ENCODE measurements at places on chromosomes 1 and 21. TPM values are rescaled to one million over a fixed set of nuclear protein-coding genes. Genes with fewer than 3 reads are reported as not detected.
A peak's percentile ranks its signal among the peaks of the same experiment; 100 is the strongest.

DNA sequence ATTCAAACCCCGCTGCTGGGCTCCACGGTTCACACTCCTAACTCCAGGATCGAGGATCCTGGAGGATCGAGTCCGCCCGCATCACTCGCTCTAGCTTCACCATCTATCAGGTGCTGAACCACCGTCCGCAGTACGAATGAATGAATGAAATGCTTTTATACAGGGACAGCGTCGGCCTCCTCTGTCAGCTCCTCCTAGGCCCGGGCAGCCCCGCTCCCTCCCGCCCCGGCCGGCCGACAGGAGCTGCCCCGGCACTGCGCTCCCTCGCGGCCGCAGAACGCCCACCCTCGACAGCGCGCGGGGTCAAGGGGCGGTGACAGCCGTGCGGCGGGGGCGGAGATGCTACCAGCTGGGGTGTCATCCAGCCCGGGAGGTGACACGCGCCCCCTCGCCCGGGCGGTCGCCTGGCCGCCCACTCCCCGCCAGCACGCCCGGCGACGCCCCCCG is 520 bp downstream of the ZBTB17 start:
- H3K4me1 ChIP-seq = peaks cover 41% of the 10 kb centered on the region
- peak; percentile 89 for DNase-seq
- peak overlapping the region; percentile 89 for H3K27ac ChIP-seq
- H3K4me3 ChIP-seq = peak overlapping the region; percentile 85
- H3K36me3 ChIP-seq = peaks cover 32% of the 10 kb centered on the region

- H3K4me1 ChIP-seq = no peaks in the 10 kb centered on the region
- H3K27ac ChIP-seq = no peak overlapping the region
- DNase-seq = no peak
- no peaks in the 10 kb centered on the region for H3K27me3 ChIP-seq
- H3K36me3 ChIP-seq = peaks cover 50% of the 10 kb centered on the region
Measured at GRCh38 chr1:233170741-233171140, 124.8 kb downstream of the PCNX2 start.

DNA sequence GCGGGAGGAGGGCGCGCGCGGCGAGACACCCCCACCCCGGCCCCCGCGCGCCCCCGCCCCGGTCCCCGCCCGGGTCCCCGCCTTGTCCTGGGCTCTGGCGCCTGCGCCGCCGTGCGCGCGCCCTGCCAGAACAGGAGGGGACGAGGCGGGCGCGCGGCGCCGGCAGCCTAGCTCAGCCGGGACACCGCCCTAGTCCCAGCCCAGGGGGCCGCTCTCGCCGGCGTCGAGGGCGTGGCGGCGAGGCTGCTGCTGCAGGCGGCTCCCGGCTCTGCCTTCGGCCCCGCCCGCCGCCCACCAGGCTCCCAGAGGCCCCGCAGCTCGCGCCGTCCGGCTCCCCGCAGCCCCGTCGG is at the start of gene RCAN3:
RCAN3 (plus strand) TSS at position 128 of the 350 bp plus-strand sequence. CDS start 11,537 bp downstream, outside the sequence.
- peak within 1 kb of the TSS; percentile 97 for H3K4me3 ChIP-seq
- DNase-seq = peak; percentile 92
- H3K4me1 ChIP-seq = peaks cover 58% of the 10 kb centered on the region

DNA sequence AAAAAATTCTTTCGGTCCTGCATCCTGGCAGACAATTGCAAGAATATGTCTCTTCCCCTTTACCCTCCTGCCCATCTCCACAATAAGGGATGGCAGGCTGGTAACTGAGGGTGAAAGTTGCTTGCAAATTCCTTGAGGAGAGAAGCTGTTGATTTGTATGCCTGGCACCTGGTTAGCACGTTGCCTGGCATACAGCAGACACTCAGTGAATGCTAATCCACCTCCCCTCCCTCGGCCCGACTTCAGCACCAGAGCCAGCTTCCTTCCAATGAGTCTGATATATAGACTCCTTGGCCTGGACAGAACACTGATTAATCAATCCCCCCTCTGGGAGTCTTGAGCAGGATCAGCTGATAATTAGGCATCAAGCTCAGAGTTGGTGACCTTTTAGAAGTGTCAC is 39.1 kb downstream of the KCNC4 start:
- H3K27me3 ChIP-seq = no peaks in the 10 kb centered on the region
- no peak for DNase-seq
- no peak overlapping the region for H3K4me3 ChIP-seq
- no peaks in the 10 kb centered on the region for H3K4me1 ChIP-seq
- H3K27ac ChIP-seq = no peak overlapping the region

- H3K27me3 ChIP-seq = no peaks in the 10 kb centered on the region
- no peak overlapping the region for H3K27ac ChIP-seq
- H3K4me3 ChIP-seq = no peak overlapping the region
- H3K4me1 ChIP-seq = peaks cover 31% of the 10 kb centered on the region
Measured at GRCh38 chr1:107810291-107810951, 154.6 kb downstream of the VAV3 start.

DNA sequence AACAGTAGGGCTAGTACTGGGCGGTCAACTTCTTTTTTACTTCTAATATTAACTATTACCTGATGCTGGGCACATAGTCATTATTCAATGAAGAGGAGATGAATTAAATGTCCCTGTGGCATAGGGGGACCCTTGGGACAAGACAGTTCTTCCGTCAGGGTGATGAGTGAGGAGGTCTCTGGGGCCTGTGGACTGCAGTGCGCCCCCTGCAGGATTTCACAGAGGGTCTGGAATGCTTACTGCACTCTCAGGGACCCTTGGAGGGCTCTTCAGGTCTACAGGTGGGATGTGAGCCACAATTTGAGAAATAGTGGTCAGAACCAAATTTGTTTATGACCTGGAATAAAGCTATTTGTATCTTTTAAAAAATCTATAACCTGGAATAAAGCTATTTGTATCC is 149.4 kb downstream of the FAM78B start:
- H3K27ac ChIP-seq = no peak overlapping the region
- H3K27me3 ChIP-seq = peaks cover 6% of the 10 kb centered on the region
- H3K36me3 ChIP-seq = no peaks in the 10 kb centered on the region
- peak; percentile 10 for DNase-seq
- H3K4me3 ChIP-seq = no peak overlapping the region
- no peaks in the 10 kb centered on the region for H3K4me1 ChIP-seq

DNA sequence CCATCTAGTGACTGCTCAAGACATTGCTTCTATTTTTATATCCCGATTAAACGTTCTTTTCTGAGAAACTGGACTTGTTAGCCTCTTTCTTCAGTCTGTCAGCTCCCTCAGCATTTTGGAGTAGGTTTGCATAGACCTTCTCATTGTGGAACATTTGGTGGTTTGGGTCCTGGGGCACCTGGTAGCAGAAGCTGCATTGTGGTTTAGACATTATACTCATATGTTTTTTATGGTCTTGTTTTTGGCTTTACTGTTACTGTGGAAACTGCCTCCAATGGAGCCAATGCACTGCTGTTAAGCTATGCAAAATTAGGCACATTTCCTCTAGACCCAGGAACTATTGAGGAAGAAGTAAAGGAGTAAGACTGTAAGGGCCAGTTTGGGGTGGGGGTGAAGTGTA is 36.7 kb upstream of the LRRC8B start:
- DNase-seq = peak; percentile 58
- H3K36me3 ChIP-seq = no peaks in the 10 kb centered on the region
- no peak overlapping the region for H3K27ac ChIP-seq
- no peak overlapping the region for H3K4me3 ChIP-seq
- H3K27me3 ChIP-seq = peaks cover 3% of the 10 kb centered on the region

- peak overlapping the region; percentile 91 for H3K4me3 ChIP-seq
- peak overlapping the region; percentile 89 for H3K27ac ChIP-seq
- no peaks in the 10 kb centered on the region for H3K27me3 ChIP-seq
- no peak for DNase-seq
- H3K36me3 ChIP-seq = peaks cover 22% of the 10 kb centered on the region
- H3K4me1 ChIP-seq = peaks cover 55% of the 10 kb centered on the region
Measured at GRCh38 chr1:1776672-1777582, 1.3 kb downstream of the NADK start.

GRCh38 chr21:35467566-35467965 is 418.5 kb upstream of the RUNX1 start:
- no peaks in the 10 kb centered on the region for H3K36me3 ChIP-seq
- no peaks in the 10 kb centered on the region for H3K27me3 ChIP-seq
- DNase-seq = no peak
- H3K4me3 ChIP-seq = no peak overlapping the region
- no peak overlapping the region for H3K27ac ChIP-seq

DNA sequence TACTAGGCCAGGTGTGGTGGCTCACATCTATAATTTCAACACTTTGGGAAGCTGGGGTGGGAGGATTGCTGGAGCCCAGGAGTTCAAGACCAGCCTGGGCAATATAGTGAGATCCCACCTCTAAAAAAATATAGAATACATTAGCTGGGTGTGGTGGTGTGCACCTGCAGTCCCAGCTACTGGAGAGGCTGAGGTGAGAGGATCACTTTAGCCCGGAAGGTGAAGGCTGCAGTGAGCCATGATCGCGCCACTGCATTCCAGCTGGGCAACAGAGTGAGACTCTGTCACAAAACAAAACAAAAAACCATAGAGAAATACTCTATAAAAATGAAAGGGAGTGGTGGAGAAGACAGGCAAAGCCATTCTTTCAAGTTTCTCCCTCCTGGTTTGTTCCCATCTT is 62.1 kb downstream of the EYA3 start:
- peaks cover 3% of the 10 kb centered on the region for H3K36me3 ChIP-seq
- H3K4me3 ChIP-seq = no peak overlapping the region
- no peaks in the 10 kb centered on the region for H3K27me3 ChIP-seq
- no peak for DNase-seq
- H3K4me1 ChIP-seq = peaks cover 4% of the 10 kb centered on the region
- H3K27ac ChIP-seq = no peak overlapping the region

DNA sequence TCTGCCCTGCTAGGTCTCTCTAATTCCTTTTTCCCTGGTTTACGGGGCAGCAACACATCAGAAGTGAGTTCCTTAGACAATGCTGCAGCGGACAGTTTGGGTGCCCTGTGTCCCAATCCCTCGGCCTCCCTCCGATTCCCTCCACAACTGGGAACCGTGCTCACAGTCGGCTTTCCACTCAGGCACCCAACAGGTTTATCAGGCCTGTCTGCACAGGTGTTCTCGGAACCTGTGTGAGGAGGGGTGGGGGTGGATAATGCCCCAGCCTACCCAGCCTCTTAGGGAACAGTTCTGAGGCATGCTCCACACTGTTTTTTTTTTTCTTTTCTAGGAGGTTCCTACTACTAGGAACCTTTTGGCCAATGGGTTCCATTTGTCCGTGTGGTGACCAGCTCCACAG is 131.2 kb downstream of the DISC1 start:
- peaks cover 21% of the 10 kb centered on the region for H3K36me3 ChIP-seq
- H3K27ac ChIP-seq = no peak overlapping the region
- no peak for DNase-seq
- no peak overlapping the region for H3K4me3 ChIP-seq
- no peaks in the 10 kb centered on the region for H3K4me1 ChIP-seq

- no peaks in the 10 kb centered on the region for H3K4me1 ChIP-seq
- no peaks in the 10 kb centered on the region for H3K36me3 ChIP-seq
- H3K27me3 ChIP-seq = no peaks in the 10 kb centered on the region
Measured at GRCh38 chr21:25107708-25108107, 499.6 kb downstream of the MRPL39 start.

GRCh38 chr1:102190429-102190828 is 193.7 kb upstream of the OLFM3 start:
- no peak for DNase-seq
- H3K27me3 ChIP-seq = no peaks in the 10 kb centered on the region
- H3K4me1 ChIP-seq = no peaks in the 10 kb centered on the region

GRCh38 chr1:215748431-215748830 is 181.3 kb downstream of the KCTD3 start:
- no peak overlapping the region for H3K27ac ChIP-seq
- H3K4me3 ChIP-seq = no peak overlapping the region
- no peaks in the 10 kb centered on the region for H3K27me3 ChIP-seq
- no peak for DNase-seq

The NDC1 gene
- 43.9 TPM for total RNA-seq

The TMEM54 gene
- total RNA-seq = 1.9 TPM

The DNALI1 gene
- total RNA-seq = not detected

The TMPRSS2 gene
- total RNA-seq = not detected

All from activated CD8-positive, alpha-beta T cell treated with anti-CD3 and anti-CD28 coated beads for 36 hours (primary cell).